ENCODE measurements at places on chromosomes 5 and 9. TPM values are rescaled to one million over a fixed set of nuclear protein-coding genes. Genes with fewer than 3 reads are reported as not detected.

- no peak for DNase-seq
These were observed 56.1 kb downstream of the DOCK8 start for GRCh38 chr9:270657-271237.

DNA sequence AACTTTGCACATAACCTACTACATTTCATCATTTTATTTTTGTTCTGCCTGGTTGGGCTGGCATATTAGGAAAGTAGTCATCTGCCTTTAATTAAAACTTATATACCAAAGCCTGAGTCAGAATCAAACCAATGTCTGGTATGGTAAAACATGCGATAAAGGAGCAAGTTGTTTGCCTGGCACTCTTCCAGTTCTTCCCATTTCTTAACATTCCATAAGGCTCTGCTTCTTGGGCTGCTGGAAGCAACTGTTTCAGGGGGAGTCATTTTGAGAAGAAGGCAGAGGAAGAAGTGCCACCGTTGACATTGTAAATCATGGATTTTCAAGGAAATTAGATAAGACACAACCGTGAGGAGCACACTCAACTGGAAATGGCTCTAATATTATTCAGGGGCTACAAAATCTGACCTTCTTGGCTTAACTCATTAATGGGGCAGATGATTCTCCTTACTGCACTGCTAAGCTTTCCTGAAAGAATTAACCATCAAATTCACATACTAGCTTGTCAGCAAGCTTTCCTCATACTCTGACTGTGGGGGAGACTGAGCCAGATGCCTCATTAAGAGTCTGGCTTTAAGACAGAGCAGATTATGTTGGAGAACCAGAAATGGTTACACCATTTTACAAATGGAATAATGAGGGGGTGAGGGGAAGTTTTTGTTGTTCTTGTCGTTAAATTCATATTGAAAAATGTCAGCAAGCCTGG, 391.0 kb downstream of the TMEM232 start:
- no peak for DNase-seq

- DNase-seq = no peak
These were observed 250.1 kb upstream of the TRPC7 start for GRCh38 chr5:136615251-136616119.

DNA sequence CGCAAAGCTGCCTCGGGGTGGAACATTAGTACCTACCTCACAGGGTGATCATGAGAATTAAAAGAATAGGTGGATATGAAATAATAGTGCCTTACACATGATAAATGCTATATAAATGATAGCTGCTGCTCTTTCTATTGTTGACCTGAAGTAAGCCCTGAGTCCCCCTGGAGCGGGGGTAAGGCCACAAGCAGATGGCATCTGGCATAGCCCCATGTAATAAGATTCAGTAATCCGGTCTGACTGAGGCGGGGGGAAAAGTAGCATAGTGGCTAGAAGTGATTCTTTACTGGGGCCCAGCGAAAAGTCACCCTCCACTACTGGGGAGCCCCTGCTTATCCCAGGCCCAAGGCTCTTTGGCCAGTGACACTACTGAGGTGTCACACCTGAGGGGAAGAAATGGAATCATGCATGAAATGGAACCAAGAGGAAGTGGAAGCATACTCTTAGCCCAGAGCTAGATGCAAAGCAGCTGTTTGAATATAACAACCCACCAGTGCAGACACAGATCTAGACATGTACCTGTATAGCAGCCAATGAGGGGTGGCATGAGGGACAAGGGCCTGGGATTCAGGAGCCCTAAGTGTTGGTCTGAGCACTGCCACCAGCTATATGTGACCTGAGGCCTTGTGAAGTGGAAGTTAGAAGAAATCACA, 16.1 kb upstream of the FGFR4 start:
- no peak for DNase-seq

GRCh38 chr9:134325813-134326723, at the start of gene RXRA:
Gene RXRA, plus strand, starts transcription at chr9:134326455. Its CDS starts 177 bp downstream, at chr9:134326632.
- DNase-seq = peak; percentile 86

DNA sequence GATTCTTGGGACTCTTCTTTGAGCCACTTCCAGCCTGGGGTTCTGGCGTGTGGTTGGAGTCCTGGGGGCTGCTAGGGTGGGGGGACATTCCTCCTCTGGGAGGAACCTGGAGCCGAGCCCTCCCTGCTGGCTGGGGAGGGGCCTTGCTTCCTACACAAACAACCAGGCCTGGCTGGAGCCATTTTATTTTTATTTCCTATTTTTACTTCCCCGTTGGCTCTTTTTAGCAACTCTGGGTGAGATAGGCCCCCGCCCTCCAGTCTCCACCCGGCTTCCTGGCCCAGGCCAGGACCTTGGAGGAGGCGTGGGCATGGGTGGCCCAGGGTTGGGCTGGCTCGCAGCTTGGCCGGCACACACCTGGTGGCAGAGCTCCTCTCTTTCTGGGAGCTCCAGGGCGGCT, 15.1 kb downstream of the RXRA start:
- DNase-seq = peak; percentile 57

Gene CDC20B
- total RNA-seq = not detected

Gene TLX3
- not detected for total RNA-seq

Gene GPX8
- 15.2 TPM for total RNA-seq

DNA sequence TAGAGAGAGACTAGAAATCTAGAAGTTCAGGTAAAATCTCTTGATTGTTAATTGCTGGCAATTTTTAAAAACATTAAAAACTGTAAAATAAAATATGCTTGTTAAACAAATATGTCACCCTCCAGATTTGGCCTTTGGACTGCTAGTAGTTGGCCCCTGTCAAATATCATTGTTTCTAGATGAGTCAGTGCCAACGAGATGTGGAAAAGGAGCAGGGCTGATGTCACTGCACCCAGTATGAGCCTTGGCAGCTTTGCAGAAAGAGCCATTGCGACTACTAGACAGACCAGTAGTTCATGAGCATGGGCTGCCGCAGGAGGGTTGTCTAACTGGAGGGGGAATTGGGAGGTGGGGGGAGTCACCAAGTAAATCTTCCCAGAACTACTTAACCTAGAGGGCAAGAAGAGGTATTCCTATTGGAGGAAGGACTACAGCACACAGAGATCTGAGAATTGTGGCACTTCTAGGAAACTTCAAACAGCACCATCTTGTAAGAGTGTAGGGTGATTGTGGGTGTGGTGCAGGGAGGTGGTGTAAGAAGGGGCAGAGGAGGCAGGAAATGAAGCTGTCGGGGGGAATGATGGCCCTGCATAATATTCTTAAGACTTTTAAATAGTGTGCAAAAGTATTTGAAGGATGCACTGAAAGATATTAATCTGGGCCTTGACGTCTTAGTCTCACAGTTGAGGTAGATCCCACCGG, 7.1 kb upstream of the DOCK2 start:
- peak; percentile 65 for DNase-seq

- DNase-seq = no peak
These were observed 68.2 kb upstream of the RAD23B start for GRCh38 chr9:107214915-107215314.

- DNase-seq = peak; percentile 60
These were observed 42.2 kb upstream of the ALDOB start for GRCh38 chr9:101477736-101478135.

Gene OLFML2A
- total RNA-seq = 14.4 TPM

- DNase-seq = no peak
These were observed 42.7 kb upstream of the LIFR start for GRCh38 chr5:38598994-38599617.

DNA sequence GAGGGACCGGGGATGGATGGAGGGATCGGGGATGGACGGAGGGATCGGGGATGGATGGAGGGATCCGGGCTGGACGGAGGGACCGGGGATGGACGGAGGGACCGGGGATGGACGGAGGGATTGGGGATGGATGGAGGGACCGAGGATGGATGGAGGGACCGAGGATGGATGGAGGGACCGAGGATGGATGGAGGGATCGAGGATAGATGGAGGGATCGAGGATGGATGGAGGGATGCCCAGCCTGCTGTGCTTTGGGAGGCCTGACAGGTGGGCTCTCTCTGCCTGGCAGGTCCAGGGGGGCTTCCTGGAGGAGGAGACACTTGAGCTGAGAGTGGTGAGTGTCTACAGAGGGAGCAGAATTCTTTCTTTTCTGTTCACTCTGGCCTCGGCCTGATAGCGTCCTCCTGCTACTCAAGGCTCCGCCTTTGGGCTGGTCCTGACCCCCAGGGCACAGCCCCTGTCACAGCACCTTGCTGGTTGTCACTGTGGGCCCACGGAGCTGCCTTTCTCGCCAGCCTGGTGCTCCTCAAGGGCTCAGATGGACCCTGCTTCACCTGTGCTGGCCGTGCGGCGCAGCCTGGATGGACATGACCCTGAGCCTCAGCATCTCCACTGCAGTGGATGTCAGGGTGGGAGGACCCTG, 42.2 kb upstream of the RNF130 start:
- peak; percentile 1 for DNase-seq

Gene ANKHD1
- total RNA-seq = 141 TPM

Gene PDCD1LG2
- 2.2 TPM for total RNA-seq

GRCh38 chr5:73743161-73743560, 117.2 kb downstream of the ARHGEF28 start:
- no peak for DNase-seq

GRCh38 chr9:86434039-86434726, 80.0 kb upstream of the TUT7 start:
- DNase-seq = no peak

DNA sequence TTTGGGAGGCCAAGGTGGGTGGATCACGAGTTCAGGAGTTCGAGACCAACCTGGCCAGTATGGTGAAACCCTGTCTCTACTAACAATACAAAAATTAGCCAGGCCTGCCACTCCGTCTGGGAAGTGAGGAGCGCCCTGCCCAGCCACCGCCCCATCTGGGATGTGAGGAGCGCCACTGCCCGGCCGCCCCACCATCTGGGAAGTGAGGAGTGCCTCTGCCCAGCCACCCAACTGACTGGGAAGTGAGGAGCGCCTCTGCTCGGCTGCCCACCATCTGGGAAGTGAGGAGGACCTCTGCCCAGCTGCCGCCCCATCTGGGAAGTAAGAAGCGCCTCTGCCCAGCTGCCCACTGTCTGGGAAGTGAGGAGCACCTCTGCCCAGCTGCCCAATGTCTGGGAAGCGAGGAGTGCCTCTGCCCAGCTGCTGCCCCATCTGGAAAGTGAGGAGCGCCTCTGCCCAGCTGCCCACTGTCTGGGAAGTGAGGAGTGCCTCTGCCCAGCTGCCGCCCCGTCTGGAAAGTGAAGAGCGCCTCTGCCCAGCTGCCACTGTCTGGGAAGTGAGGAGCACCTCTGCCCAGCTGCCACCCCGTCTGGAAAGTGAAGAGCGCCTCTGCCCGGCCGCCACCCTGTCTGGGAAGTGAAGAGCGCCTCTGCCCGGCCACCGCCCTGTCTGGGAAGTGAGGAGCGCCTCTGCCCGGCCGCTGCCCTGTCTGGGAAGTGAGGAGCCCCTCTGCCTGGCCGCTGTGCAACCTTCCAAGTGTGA, 5.3 kb downstream of the ALDH7A1 start:
- DNase-seq = no peak

GRCh38 chr9:130835441-130836298, 616 bp downstream of the ABL1 start:
- peak; percentile 73 for DNase-seq

Gene TRPM3
- total RNA-seq = 0.79 TPM

GRCh38 chr5:81837667-81838306, 86.9 kb upstream of the SSBP2 start:
- no peak for DNase-seq

DNA sequence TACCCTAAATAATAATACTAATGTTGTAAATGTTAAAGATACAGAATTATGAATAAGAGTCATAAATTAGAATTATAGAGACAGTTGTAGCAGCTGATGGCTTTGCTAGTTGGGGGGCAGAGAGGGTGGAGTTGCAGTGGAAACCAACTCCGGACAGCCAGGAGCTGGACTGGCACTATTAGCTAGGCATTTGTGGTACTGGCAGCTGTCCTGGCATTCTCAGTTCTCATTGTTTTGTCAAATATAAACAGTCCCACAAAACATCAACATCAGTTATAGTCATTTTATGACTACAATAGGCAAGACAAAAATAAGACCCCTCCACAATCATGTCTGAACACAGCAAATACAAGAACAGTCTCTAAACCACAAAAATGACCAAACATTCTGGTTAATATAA, 2.8 kb upstream of the FBXL17 start:
- DNase-seq = no peak

Gene HTR1A
- not detected for total RNA-seq

DNA sequence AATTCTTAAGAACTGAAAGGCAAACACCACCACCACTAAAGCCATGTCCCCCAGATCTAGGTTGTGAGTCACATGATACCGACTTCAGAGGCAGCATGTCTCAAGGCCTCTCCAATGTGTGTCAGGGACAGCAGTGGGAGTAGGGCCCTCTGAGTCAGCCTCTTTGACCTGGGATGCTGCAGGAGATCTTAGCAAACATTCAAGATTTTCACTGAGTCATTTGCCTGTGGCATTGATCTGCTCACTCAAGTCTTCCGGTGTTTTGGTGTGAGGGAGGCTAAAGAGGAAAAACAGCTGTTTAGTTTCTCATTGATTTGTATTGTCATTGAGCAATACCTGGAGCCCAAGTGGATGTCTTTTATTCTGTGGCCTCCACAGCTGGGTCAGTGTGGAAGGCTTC, 36.1 kb downstream of the TMC1 start:
- DNase-seq = peak; percentile 84

Gene ENTPD2
- total RNA-seq = not detected

- no peak for DNase-seq
These were observed 104.6 kb downstream of the ENC1 start for GRCh38 chr5:74535926-74536325.

DNA sequence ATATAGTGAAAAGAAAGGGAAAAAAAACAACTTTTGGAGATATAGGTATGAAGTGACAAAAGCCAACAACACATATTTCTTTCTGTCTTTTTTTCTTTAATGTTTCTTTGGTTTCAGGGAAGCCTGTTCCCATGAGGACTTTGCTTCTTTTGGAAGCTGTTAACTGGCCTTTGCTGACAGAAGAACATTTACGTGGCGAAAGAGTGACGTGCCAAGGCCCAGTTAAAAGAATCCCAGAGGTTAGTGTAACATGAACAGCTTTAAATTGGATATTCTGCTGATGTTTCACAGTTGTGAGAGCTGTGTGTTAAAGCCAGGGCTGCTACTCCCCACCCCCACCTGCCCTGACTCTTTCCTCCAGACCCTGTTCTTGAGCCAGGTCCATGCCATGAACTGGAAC, 275.9 kb downstream of the CRB2 start:
- DNase-seq = no peak

Gene TIMD4
- 0.21 TPM for total RNA-seq
